ENCODE measurements at places on chromosomes 4 and X. TPM values are rescaled to one million over a fixed set of nuclear protein-coding genes. Genes with fewer than 3 reads are reported as not detected.

DNA sequence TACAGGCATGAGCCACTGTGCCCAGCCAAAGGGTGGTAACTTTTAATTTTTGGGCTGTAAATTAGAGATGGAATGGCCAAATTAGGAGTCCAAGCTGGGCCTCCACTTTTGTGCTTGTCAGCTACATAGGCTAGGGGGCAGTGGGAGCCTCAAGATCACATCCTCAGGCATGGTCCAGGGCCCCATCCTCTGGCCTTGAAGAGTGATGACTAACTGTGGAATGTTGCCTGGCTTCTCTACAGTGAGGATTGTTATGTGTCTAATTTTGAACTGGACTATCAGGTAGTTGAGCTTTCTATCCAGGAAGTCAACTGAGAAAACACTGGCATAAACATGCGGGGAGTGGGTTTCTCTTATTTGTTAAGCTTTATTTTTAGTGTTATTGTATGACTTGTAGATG is 33.0 kb downstream of the CCNG2 start:
- DNase-seq = no peak

- no peak for DNase-seq
Observed at GRCh38 chrX:25858273-25858880, 279.8 kb upstream of the MAGEB18 start.

DNA sequence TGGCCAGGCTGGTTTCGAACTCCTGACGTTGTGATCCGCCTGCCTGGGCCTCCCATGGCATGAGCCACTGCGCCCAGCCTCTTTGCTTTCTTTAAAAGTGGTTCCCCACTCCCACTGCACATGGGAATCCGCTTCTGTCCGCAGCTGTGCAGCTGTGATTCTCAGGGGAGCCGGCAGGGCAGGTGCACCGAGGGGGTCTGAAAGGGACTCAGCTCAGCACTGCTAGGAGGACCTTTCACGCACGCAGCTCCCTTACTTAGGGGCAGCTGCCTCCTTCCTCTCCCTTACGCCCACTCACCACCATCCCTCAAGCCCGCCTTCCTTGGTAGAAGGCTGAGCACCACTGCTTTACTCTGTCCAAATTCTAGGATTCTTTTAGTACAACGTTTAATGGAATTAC is 40.4 kb upstream of the CYP4V2 start:
- DNase-seq = no peak

- DNase-seq = no peak
Observed at GRCh38 chrX:133314281-133314680, 96.1 kb upstream of the TFDP3 start.

DNA sequence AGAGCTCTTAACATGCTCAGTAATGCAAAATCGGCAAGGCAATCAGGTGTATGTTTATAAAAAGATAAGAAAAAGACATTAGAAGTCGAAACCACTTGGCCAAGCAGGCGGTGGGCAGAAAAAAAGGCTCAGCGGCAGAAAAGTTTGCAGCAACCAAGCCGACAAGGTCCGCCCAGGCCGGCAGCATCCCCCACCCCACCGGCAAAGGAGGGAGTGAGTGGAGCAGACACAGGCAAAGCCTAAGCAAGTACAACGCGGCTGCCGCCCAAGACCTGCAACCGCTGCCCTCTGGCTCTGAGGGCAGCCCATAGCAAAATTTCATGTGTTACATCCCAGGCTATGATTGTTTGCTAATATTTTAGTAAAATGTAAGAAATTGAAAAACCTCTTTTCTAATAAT is 125.4 kb upstream of the ZCCHC13 start:
- DNase-seq = no peak

- DNase-seq = no peak
Observed at GRCh38 chr4:56464581-56464980, 2.8 kb upstream of the SRP72 start.

DNA sequence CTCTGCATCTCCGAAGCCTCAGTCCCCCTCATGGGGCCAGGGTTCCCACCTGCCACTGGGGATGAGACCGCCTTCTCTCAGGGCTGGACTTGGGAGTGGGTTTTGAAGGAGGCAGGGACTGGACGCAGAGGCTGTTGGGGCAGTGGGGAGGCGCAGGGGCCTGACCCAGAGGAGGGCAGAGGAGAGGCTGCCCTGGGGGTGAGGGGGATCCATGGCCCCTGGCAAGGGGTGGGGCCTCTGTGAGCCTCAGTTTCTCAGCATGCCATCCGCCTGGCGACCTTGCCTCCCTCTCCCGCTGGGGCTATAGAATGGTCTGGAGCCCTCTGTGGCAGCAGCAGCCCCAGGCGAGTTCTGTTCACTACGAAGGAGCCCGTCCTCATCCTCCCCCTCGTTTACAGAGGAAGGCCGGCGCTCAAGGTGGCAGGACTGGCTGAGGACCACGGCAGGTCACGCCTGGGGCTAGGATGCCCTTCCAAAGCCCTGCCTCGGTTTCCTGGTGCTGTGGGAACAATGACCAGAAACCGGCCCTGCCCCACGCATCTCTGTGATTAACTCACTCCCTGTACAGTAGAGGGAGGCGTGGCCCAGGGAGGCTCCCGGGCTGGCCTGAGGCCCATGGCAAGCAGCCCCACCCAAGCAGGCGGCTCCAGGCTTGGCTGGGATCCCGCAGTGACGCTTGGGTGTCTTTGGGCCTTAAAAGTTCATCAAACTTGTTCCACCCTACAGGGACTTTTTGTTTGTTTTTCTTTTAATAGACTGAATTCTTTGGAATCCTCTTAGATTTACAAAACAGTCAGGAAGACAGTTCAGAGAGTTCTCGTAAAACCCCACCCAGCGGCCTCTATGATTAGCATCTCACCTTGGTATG is 16.0 kb upstream of the SH3TC1 start:
- no peak for DNase-seq

DNA sequence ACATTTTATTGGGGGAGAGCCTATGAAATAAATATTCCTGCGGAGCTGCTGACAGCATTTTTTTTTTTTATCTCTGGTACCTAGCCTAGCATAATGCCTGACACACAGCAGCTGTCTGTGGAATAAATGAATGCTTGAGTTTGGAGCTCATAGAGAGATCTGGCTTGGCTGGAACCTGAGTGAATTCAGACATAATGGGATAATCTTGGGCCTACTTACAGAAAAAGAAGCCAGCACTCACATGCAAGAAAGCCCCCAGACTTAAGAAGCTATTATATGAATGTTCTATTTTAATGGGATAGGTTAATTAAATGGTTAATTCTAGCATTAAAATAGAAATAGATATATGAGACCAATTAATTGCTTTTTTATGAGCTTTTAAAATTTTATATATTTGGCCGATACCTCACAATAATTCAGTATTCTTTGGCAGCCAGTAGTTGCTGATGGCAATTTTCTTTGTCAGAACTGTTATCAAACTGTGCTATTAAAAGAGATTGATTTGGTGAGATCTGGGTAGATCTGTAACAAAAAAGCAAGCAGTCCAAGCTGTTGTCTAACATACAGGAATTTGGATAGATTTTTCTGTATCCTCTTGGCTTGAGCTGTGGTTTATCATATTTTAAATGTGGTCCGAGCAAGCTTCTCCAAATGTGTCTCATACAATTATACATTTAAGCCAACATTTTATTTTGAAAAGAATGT is 654.2 kb downstream of the PCDH7 start:
- DNase-seq = no peak

DNA sequence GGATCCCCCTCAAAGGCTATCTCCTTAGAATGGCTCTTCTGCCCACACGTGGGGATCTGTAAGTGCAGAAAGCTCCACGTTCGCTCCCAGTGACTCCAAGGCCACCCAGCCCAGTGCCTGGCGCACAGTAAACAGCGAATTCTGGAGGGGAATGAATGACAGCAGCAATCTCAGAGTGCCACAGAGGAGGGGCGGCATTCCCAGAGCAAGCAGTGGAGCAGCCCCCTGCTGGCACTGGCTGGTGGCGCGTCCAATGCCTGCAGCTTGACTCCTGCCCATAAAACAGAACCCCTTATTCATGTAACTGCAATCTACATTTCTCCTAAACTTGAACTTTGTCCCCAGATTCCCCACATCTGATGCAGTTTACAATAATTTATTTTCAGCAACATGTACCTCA is 6.9 kb upstream of the HELT start:
- DNase-seq = no peak

- DNase-seq = no peak
Observed at GRCh38 chr4:189656641-189657040, 284.0 kb upstream of the FRG1 start.

DNA sequence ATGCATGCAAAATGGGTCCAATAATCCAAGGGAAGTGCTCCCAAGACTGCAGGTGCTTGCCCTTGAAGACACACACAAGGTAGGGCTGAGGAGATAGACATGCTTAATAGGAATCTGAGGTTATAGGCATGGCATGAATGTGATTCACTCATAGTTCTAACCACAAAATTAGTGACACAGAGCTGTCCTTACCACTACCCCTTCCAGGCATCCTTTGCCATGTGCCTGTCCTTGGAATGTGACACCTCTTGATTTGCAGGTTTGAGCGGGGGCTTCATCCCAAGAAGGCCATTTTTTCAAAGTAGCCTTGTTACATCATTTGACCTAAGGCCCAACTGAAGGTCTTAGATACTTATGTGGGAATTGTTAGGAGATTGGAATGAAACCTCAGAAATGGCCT is 112.5 kb downstream of the CCNG2 start:
- DNase-seq = no peak

DNA sequence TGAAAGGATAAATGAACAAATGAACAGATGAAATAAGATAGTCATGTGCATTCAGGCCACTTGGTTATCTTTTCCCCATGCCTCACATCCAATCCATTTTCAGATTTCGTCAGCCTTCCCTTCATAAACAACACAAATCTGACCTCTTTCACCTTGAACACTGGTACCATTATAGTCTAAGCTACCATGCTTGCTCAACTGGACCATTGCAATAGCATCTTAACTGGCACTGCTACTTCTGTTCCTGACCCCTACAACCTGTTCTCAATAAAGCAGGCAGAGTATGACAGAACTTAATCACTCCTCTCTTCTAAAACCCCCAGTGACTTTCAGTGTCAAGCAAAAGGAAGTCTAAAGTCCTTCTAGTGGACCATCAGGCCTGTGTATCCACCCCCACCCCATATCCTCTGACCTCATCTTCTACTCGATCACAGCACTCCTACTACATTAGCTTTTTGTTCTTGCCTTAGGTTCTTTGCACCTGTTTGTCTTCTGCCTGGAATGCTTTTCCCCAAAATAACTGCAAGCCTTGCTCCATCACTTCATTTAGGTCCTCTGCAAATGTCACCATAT is 40.7 kb downstream of the LARP7 start:
- DNase-seq = no peak

DNA sequence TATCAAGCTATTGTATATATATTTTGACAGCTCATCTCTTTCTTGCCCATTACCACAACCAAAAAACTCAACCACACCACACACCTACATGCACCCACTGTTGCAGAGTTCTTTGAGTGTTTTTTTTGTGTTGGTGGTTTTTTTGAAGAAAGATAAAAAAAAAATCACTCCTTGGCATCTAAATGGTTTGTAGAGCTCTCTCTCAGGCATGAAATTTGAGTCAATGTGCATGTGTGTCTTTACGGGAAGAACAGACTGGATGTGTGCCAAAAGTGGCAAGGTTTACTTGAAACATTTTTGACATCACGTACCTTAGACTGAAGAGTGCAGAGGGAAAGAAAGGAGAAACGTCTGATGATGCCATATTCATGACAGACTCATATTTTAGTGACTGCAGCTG is 154.2 kb downstream of the FHIP1A start:
- no peak for DNase-seq

DNA sequence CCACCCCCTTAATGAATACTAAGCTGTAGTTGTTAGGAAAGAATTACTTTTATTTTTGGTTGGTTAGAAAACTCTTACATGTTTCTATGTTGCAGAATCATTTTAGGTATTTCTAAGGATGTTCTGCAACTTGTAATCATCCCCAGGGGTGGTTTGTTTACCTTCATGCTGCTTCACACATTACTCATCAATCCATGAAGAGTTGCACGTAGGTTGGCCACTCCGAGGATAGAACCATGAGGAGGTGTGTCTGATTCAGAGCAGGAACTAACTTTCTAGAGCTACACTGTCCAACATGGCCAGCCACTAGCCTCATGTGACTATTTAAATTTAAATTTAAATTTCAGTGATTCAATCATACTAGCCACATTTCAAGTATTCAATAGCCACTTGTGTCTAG is 127.2 kb upstream of the FRMPD4 start:
- no peak for DNase-seq

DNA sequence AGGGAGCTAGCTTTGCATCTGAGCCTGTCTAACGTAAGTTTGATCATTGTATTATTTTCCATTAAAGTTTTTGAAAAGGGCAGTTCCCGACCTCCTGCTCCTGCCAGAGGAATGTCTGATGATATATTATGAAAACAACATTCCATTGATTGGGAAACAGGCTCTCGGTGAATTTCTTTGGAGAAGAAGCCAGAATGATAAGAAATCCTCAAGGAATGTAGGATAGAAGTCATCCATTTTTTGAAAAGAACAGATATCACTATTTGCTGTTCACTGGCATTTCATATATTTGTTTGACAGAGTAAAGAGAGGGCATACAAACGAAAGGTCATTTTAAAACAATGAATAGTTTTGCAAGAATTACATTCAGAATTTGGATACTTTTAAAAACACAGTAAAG is 781.0 kb upstream of the HTR2C start:
- DNase-seq = no peak

DNA sequence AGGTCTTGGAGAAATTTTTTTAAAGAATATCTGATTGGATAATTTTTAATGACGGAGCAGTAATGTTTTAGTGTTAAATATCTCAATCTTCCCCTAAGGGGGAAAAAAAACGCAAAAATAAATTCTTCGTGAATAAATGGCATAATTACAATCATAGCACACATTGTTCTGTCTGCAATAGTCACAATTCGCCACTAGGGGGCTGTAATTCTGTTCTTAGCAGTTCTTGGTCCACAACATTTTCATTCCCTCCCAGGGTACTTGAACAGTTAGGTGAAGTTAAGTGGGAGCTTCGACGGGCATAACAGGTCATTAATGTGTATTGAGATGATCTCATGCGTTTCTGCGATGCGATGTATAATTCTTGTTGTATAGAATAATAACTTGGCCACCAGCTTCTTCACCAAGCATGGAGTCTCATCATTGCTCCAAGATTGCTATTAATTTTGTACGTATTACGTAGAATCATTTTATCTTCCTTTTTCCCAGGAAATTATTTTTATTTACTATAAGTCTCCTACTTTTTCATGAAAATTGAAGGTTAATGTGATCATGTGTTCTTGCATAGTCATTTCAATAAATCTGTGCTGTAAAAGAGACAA is 27.2 kb downstream of the HTR2C start:
- peak; percentile 16 for DNase-seq

The NXF2B gene
- not detected for polyA plus RNA-seq

The DAPP1 gene
- 16.8 TPM for polyA plus RNA-seq

The USO1 gene
- 35.4 TPM for polyA plus RNA-seq

The RNF128 gene
- 0.23 TPM for polyA plus RNA-seq

The ADAMTS3 gene
- polyA plus RNA-seq = not detected

The TNIP3 gene
- polyA plus RNA-seq = 0.55 TPM

The CPLX1 gene
- 0.26 TPM for polyA plus RNA-seq

The GRIA2 gene
- not detected for polyA plus RNA-seq
